ELF-1 (cell line): ENCODE measurements at places on chromosomes 5 and 9.

GRCh38 chr5:10091701-10092100 is 158.0 kb downstream of the ATPSCKMT start:
- DNase-seq: no peak

GRCh38 chr9:78542491-78543181 is 245.7 kb downstream of the PSAT1 start:
- peak; percentile 75 for DNase-seq

- DNase-seq: no peak
These were observed 153.2 kb upstream of the FGF10 start for GRCh38 chr5:44542470-44542869.

- DNase-seq: no peak
These were observed 1358.4 kb downstream of the EFNA5 start for GRCh38 chr5:106312360-106312759.

DNA sequence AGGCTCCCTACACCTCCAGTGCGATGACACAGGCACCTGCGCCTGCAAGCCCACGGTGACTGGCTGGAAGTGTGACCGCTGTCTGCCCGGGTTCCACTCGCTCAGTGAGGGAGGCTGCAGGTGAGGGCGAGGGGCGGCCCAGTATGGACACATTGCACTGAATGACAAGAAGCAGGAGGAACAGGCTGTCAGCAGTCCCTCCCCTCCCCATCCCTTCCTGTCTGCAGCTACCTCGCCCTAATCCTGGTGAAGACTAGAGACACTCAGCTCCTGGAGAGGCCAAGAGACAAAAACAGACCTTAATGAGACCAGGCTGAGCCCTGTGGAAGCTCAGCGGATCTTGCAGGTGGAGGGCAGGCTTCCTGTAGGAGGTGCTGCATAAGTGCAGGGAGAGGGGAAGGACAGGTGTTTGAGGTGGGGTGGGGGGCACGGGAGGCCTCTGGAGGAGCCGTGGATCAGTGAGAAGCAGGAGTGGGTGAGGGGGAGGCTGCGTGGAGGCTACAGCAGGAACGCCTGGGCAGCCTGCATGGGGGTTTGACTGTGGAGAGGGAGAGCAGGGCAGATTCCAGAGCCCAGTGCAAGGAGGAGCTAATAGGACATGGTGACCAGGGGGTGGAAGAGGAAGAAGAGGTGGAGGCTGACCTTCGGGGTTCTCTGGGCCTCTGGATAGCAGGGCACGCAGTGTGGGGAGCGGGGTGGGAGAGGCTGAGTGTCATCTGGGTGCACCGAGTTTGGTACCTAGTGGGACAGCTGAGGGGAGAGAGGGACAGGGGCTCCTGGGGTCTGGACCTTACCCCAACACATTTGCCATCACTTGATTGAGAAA is 30.4 kb downstream of the LAMC3 start:
- DNase-seq: no peak

- DNase-seq: no peak
These were observed 129.6 kb downstream of the COL23A1 start for GRCh38 chr5:178460598-178460997.

DNA sequence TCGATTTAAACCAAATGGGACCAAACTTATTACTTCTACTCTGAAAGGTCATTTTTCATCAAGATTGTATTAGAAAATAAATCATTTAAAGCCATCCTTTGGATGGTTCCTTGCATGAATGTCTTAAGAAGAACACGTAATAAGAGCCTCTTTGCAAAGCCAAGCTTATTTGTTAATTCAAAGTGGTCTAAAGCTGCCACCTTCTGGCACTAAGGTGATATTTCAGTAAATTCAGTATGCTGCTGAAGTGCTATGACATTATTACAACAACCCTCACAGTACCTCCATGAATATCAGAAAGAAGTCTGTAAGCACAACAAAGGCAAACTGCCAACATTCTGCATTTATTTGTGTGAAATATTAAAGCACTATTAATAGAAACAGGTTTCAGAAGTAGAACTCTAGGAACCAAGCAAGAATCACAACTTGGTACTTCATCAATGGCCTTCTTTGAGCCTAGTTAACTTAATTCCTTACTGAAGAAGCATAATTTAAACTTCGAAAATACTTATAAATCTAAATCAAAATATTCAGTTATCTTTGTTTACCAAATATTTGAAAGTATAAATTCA is 53.1 kb upstream of the TYRP1 start:
- DNase-seq: no peak

GRCh38 chr9:19231904-19232822 is 1.7 kb downstream of the DENND4C start:
- DNase-seq: no peak

DNA sequence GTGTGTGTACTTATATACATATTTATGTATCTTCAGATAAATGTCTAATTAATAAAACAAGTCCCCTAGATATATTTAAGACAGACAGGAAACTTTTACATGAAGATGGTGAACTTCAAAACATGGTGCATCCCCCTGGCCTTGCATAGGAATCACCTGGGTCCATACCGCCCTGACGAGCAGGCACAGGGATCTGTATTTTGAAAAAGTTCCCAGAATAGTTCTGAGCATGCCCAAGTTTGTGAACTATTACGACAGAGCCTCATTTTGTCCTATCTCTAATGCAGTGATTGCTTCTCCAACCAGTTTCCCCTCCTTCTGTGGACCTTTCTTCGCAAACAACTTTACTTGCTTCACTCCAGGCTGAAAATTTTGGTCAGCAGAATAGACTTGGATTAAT is 98.1 kb downstream of the APBA1 start:
- no peak for DNase-seq

DNA sequence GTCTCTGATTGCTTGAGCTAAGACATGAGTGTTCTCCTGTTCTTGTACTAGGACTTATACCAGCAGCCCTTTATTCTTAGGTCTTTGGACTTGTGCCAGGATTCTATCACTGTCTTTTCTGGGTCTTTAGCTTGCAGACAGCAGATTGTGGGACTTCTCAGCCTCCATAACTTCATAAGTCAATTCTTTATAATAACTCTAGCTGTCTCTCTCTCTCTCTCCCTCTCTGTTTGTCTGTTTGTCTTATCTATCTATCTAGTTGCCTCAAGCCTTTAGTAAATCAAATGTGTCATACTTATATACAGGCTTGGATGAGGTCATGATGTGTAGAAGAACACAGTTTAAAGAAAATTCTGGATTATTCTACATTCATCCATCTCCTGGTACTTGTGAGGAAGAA is 11.5 kb upstream of the ANKRD55 start:
- no peak for DNase-seq

GRCh38 chr5:91956738-91957137 is 573.6 kb upstream of the ARRDC3 start:
- peak; percentile 8 for DNase-seq

GRCh38 chr9:24552526-24553182 is 7.0 kb upstream of the IZUMO3 start:
- DNase-seq: no peak

GRCh38 chr5:130316971-130317680 is 412.9 kb downstream of the CHSY3 start:
- DNase-seq: peak; percentile 17

- peak; percentile 79 for DNase-seq
These were observed 45.4 kb downstream of the ZNF608 start for GRCh38 chr5:124701016-124701415.

DNA sequence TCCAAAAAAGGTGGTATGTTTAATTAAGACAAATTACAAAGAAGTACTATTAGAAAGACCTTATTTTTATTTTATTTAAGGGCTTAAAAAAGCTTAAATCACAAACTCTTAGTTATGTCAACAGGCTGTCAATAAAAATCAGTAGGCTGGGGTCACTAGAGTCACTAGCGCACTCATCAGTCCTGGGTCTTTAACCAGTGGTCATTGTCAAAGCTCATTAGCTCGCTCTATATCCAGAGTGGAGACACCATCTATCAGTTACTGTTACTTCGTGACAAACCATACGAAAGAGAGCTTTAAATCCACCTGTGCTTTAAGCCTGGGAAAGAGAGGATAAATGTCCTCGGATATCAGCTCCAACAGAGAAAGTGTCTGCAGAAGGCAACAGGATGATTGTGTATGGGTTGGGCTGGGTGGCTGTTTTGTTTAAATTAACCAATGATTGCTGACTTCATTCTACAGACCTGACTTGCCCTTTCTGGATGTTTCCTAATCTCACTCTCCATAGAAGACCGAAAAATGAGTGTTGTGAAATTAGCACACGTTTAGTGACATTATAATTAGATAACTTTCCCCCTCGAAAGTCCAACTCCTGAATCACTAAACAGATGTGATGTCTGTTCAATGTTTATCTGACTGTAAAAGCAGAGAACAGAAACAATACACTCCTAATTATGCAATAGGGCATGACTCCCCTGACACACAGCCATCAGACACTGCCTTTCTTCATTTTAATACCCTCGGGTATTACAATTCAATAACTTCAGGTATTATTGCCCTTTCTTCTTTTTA is 123.6 kb upstream of the TNPO1 start:
- DNase-seq: no peak

GRCh38 chr9:94895668-94896067 is 169.2 kb downstream of the AOPEP start:
- no peak for DNase-seq

- no peak for DNase-seq
These were observed 584.7 kb downstream of the SEMA5A start for GRCh38 chr5:8961219-8961618.

DNA sequence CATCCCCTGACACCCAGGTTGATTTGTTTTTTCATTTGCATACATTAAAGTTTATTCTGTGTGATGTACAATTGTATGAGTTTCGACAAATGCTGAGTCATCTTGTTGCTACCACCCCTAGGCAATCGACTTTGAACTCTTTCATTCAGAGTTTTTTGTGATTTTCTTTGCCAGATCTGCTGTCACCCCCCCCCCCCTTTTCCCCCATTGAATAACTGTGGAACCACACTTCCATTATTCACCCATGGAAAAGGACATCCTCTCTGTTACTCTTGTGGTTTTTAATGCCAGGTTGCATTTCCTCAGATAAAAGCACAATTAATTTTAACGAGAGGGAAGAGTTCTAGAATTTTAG is 13.7 kb upstream of the FAM120AOS start:
- no peak for DNase-seq

- DNase-seq: peak; percentile 82
These were observed 26.9 kb upstream of the PLIN2 start for GRCh38 chr9:19154135-19154612.

- no peak for DNase-seq
These were observed 166.7 kb downstream of the PAPPA start for GRCh38 chr9:116320290-116320689.

DNA sequence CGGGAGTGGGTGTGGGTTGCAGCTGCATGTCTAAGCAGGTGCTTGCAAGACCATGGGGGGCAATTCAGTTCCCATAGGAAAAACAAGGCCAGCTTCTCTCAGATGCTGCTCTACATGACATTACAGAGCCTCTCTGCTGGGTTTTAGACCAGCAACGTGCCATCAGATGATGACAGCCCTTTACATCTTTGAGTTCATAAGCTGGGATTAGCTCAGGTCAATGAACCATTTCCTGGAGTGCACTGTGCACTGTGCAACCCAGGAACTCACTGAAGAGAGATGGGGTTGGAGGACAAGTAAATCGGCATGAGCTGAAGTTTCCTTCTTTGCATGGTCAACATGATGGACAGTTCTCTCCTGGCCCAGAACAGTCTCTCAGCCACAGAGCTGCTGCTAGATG is 160.6 kb downstream of the MARCHF11 start:
- DNase-seq: no peak

GRCh38 chr5:154400678-154401077 is 45.1 kb upstream of the SAP30L start:
- no peak for DNase-seq

GRCh38 chr5:135386886-135387628 is 12.0 kb downstream of the MACROH2A1 start:
- no peak for DNase-seq

DNA sequence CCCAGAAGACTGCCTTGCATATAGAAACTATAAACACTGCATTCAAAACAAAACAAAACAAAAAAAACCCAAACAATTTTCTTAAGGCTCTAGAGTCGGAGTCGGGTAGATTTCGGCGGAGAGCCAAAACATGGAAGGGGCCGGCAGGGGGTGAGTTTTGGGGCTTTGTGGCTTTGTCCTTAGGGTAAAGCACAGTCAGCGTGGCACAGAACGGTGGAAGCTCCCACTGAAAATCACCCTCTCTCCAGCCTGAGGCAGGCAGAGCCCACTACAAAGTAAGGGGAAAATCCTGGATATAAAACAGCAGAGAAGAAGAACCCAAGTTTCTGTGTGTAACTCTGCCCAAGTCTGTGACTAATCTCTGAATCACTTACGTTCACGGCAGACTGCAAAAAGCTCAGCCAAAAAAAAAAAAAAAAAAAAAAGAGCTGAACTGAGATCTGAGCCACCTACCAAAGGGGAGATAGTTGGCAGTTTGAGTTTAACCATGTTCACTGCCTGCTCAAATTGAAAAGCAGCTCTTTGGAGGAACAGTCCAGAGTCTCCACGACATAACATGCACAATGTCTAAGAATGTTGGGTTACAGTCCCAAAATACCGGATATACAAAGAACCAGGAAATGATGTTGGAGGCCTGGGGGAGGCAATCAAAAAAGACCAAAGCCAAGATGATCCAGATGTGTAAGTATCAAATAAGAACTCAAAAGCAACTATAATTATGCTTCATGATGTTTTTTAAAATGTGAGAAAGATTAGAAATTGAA is 26.6 kb upstream of the OR2K2 start:
- DNase-seq: peak; percentile 24

- DNase-seq: peak; percentile 77
These were observed 233.9 kb upstream of the ZNF608 start for GRCh38 chr5:124980163-124980941.

- no peak for DNase-seq
These were observed 58.7 kb upstream of the HRH2 start for GRCh38 chr5:175599210-175599609.

DNA sequence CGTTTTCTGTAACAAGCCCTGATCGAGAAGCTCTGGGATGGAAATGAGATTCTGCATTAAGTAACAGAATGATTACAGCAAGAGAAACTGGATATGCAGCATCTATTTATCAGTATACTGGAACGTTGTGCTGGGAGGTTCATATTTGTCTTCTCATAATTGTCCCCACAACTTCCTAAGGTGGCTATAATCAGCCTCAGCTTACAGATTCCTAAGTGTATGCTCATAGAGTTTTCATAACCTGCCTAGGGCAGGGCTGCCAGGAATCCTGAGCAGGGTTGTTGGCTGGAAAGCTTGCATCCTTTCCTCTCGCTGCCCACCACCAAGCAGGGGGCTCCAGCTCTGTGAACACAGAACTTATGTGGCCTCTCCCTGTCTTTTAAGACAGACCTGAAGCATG is 70.2 kb downstream of the FNBP1 start:
- no peak for DNase-seq

DNA sequence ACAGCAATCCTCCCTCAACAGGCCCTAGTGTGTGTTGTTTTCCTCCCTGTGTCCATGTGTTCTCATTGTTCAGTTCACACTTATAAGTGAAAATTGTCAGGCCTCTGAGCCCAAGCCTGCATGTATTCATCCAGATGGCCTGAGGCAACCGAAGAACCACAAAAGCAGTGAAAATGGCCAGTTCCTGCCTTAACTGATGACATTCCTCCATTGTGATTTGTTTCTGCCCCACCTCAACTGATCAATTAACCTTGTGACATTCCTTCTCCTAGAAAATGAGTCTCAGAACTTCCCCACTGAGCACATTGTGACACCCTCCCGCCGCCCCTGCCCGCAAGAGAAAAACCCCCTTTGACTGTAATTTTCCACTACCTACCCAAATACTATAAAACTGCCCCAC is 17.4 kb upstream of the TRPC7 start:
- peak; percentile 73 for DNase-seq
